ENCODE measurements at places on chromosomes 12 and 14. TPM values are rescaled to one million over a fixed set of nuclear protein-coding genes. Genes with fewer than 3 reads are reported as not detected.

GRCh38 chr12:121203482-121203881, 6.4 kb upstream of the P2RX4 start:
- DNase-seq: no peak

DNA sequence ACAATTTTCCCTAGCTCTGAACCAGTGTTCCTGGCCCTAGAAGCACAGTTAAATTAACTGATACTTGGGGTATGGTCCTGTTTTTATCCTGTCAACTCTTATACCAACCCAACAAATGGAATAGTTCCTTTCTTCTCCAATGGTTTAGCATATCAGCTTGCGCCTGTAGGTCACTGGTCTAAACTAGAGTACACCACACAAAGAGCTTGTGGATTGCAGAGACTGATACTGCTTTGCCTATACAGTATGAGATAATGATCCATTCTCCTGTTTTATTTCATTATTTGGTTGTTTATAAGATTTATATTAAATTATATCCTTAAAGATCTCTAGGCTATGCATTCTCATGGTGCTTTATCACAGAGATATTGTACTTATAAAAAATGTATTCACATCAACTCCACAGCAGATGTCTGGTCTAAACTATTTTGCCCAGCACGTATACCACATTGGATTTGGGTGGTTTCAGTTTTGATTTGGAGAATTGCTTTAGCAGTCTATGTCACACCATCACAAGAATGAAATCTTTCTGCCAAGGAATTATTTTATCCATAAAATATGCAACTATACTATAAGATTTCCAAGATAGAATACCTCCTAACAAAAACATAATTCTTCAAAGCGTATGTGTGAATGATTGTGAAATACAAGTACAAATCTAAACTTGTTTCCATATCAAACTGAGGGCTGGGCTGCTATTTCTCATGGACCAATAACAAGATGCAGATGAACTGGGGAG, 142.1 kb downstream of the SLC16A7 start:
- DNase-seq: peak; percentile 42

DNA sequence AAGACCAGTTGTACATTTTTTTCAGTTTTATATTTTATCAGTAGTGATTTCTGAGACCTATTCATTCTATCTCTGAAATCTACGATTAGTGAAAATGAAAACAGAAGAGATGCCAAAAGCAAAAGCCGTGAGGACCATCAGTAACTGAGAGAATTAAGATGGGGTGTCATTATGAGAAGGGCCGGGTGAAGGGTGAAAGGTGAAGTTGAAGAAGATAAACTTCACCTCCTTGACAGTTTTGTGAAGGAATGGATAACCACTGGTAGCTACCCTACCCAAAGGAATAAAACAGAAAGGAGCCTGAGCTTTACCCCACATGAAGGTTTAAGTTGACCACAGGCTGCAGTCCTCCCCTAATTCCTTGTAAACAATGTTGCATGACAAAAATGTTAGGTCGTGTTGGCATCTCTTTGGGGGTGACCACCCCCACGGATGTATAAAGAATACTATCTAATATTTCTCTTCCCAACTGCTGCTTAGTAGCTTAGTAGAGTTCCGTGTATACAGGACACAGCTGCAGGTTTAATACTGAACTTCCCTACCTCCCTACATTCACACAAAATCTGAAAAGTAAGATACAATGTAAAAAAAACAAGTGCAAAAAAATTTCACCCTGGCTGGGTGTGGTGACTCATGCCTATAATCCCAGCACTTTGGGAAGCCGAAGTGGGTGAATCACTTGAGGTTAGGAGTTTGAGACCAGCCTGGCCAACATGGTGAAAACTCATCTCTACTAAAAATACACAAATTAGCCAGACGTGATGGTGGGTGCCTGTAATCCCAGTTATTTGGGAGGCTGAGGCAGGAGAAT, 23.9 kb downstream of the GPR19 start:
- no peak for DNase-seq

HELB gene
- total RNA-seq: 7.3 TPM

GRCh38 chr14:94769391-94770250, at the start of gene GSC:
Gene GSC (minus strand): TSS chr14:94770113. CDS start chr14:94770015, 98 bp downstream.
- peak; percentile 62 for DNase-seq

DNA sequence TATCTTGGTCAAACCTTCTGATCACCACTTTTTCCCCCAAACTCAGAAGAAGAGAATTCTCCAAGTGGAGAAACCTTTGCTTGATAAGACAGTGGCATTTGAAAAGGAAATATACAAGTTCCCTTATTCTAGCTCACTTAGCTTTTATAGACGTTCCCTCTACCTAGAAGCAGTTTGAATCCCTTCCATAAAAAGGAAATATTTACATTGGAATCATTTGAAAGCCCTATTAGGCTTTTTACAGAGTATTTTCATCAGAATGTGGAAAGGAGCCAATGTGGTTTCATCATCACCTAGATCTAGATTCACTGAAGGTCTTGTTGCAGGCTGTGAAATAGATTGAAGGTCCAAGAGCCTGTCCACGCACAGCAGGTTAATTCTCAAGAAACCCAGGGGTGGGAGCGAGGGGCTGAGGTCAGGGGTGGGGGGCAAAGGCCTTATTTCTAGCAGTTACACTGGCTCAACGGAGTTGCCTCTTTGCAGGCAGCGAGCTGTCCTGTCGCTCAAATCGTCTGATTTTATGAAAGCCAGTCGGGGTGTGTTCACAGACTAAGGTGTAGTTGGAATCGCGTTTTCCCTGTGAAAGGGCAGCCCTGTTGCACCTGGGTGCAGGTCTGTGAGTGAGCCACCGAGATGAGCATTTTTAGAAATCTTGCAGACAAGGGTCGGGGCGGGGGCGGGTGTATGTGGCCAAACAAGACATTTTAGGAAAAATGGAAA, 45.6 kb downstream of the AACS start:
- no peak for DNase-seq

DNA sequence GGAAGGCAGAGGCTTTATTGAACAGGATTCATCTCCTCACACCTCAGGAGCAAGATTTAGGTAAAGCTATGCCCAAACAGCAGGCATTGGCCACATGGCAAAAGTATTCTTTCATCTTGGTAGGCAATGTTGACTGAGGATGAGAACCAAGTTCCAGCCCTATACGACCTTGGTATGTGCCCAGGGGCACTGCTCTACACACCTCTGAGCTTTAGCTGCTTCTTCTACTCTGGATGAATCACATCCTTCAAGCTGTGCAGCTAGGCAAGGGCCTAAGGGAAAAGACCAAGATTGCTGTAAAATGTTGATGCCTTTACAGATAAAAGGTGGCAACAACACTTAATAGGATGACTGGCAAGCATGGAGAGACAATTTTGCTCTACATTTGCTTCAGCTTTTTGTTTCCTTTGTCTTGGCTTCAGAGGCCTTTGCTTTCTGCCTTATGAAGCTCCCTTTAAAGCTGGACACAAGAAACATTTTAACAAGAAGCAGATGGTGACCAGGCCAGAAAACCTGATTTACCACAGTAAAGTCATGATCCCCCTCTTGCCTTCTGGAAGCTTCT, 183.3 kb upstream of the KITLG start:
- no peak for DNase-seq

DNA sequence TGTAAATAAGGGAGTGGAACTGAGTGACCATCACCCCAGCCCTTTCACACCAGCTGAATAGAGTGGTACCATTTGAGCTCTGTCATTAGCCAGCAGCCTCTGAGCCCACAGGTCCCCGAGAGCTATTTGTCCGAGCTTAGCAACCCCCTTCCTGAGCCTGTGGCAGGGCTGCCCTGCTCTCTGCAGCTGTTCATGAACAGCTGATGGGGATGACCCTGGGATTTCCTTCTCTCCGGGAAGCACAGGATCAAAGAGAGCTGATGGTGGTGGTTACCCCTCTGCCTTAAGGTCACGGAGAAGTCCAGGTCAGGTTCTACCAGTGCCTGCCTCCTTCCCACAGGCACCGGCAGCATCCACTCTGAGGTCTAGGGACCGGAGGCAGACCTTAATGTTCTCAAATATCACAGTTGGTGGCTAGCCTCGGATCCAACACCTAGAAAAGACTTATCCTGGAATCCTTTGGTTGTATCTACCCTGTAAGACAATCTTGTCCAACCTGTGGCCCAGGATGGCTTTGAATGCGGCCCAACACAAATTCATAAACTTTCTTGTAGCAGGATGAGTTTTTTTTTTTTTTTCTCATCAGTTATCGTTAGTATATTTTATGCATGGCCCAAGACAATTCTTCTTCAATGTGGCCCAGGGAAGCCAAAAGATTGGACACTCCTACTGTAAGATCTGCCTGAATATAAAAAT, 81.1 kb downstream of the ESRRB start:
- no peak for DNase-seq

GRCh38 chr12:1384910-1385309, 209.5 kb downstream of the FBXL14 start:
- no peak for DNase-seq

DNA sequence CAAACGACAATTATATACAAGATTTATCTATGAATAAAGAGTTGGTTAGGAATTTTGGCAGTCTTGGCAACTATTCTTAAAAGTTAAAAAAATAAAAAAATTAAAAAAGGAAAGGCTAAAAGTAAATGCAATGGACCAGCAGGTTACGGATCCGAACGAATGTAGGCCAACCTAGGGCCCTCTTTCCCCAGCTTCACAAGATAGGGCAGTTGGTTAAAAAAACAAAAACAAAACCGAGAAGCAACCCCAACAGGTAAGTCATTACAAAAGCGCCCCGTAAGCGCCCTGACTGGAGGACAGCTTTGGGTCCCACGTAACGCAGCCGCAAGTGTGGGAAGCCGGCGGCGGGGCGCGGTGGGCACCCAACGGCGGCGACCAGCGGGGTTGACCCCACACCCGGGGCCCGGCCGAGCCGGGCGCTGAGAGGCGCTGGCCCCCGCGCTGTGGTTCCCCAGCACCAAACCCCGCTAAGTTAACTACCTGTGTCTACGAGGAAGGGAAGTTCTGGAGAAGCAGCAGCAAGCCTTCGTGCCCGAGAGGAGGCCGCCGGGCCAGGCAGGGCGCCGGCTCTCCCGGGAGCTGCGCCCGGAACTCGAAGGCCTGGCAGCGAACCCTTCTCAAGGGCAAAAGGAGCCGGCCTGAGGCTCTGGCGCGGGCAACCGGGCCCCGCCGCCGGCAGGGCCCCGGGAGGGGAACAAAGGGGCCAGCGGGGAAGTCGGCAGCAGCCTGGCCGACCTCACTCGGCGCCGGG, 882 bp downstream of the HECTD1 start:
- peak; percentile 32 for DNase-seq

Data from hematopoietic multipotent progenitor cell (in vitro differentiated cells).